Fibroblast of pulmonary artery (primary cell): ENCODE measurements at places on chromosomes 7 and 10.
A peak's percentile ranks its signal among the peaks of the same experiment; 100 is the strongest.

- peak; percentile 81 for DNase-seq
Observed at GRCh38 chr10:4240608-4241197, 455.7 kb upstream of the KLF6 start.

GRCh38 chr7:35704261-35704660 lies 9.3 kb upstream of the HERPUD2 start:
- no peak for DNase-seq

GRCh38 chr7:3892157-3892556 lies 591.1 kb downstream of the SDK1 start:
- DNase-seq: no peak

DNA sequence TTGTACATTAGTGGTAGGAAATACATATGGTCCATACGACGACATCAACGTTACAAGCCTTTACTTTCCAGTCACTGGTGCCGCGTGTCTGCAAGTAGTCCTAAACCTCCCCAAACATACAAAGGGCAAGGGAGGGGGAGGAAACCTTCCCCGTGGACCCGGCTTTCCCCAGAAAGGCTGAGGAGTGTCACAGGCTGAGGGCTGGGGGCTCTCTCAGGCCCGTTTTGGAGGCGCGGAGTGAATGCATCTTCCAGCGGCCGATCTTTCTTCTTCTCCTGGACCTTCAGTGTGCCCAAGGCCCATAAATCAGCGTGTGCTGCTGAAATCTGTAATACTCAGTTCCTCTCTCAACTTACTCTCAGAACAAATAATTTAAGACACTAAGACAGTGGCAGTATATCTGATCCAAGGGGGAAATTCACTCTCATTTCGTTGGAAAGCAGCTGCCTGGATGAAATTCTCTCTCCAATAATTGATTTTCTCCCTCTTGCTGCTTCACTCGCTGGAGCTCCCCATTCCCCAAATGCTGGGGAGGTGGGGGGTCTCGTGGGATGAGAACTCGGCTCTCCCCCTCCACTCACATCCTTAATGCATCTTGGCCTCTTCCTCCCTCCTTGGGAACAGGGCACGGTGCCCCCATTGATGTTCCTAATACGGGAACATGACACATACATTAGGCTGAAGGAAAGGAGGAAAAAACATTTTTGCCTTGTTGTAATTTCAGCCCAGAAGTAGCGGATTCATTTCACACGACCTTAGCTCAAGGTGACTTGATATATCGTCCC lies 126.1 kb downstream of the ADARB2 start:
- no peak for DNase-seq

DNA sequence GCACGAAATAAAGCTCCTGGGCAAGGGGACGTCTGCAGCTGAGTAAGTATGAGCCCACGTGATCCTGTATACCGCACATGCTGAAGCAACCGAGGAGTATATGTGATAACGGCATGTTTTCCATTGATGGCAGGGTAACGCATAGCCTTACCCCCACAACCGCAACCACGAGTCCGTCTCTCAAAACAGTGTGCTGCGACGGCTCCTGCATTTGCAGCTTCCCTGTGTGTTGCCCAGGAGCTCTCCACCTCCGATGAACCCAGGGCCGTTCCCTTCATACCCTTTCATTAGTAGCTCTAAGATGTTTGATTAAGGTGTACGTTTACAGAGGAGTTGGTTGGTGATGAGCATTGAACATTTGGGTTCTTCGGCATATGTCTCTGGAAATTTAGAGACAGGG lies 69.3 kb downstream of the MGMT start:
- DNase-seq: no peak

DNA sequence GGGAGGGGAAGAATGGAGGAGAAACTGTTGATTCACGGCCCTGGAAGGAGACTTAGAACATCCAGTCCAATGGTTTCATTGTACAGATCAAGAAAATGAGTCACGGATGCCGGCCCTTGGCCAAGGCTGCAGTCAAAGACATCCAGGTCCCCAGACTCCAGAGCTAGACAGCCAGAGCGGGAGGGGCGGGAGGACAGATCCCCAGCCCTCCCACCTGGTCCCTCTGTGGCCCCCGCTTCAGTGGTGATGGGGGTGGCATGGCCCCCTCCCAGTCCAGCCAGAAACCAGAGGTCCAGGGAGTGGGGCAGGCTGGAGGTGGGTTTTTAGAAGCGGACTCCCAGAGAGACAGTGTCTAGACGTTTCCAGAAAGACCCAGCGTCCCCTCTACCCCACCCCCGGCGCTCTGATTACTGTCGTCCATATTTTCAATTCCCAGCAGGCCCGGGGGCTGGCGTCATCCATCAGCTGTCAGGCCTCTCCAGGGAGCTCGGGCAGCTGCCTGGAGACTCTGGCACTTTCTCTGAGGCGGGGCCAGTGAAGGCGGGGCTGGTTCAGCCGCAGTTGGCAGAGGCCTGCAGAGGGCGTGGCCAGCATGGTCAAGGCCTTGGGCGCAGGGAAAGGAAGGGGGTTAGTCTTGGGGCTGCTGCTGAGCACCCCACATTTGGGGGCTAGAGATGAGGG lies 8.0 kb upstream of the HSPB1 start:
- peak; percentile 97 for DNase-seq

DNA sequence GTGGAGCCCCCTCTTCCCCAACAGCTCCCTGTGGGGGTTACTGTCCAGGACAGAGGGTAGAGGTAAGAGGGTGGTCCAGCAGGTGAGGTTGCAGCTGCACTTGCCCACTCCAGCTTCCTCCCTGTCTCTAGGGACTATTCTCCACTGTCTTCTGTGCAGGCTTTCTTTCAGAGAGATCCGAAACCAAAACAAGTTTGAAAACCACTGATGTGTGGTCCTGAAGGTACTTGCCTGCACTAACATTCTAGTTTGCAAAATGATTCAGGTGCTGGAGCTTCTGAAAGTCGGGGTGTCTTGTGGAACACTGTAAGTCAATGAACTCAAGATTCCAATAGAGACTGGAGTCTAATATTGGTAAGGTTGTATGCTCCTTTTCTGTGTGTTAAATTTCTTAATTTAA lies 63.1 kb downstream of the BLNK start:
- no peak for DNase-seq

- no peak for DNase-seq
Observed at GRCh38 chr10:132110713-132111112, 45.0 kb downstream of the JAKMIP3 start.

DNA sequence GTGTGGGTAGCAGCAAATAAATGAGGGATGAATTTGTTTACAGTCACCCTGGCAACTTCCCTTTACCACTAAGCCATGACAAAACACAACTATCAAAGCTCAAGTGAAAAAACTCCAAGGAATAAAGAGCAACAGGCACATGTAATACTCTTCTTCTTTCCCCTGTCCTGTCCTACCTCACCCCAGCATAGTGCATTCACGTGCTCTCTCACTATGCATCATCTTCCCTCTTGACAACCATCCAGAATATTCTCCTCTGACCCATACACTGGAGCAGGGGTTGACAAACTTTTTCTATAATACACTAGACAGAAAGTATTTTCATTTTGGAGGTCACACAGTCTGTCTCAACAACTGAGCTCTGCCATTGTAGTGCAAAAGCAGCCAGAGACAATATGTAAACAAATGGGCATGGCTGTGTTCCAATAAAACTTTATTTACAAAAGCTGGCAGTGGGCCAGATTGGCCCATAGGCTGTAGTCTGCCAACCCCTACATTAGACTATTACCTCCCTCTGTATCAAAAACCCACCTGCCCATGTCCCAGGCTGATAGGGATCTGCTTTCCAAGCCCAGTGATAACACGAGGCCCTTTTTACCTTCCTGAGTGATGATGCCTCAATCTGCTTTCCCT lies 354.5 kb downstream of the FGFR2 start:
- no peak for DNase-seq

DNA sequence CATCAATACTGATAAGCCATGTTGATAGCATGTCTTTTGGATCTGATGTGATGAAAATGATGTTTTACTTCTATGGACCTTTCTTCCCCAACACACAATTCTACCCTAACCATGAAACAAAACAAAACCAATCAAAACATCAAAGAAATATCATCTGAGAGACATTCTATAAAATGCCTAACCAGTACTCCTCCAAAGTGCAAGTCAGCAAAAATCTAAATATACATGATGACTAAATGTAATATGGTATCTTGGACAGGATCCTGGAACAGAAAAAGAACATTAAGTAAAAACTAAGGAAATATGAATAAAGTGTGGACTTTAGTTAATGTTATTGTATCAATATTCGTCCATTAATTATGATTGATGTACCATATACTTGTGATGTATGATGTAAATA lies 625.1 kb downstream of the MAGI2 start:
- no peak for DNase-seq
